ENCODE measurements at places on chromosomes 3 and 15.
A peak's percentile ranks its signal among the peaks of the same experiment; 100 is the strongest.

- no peak for DNase-seq
These were observed 21.7 kb upstream of the ABHD10 start for GRCh38 chr3:111956995-111957734.

GRCh38 chr3:168878655-168879054, 782.9 kb upstream of the GOLIM4 start:
- no peak for DNase-seq

DNA sequence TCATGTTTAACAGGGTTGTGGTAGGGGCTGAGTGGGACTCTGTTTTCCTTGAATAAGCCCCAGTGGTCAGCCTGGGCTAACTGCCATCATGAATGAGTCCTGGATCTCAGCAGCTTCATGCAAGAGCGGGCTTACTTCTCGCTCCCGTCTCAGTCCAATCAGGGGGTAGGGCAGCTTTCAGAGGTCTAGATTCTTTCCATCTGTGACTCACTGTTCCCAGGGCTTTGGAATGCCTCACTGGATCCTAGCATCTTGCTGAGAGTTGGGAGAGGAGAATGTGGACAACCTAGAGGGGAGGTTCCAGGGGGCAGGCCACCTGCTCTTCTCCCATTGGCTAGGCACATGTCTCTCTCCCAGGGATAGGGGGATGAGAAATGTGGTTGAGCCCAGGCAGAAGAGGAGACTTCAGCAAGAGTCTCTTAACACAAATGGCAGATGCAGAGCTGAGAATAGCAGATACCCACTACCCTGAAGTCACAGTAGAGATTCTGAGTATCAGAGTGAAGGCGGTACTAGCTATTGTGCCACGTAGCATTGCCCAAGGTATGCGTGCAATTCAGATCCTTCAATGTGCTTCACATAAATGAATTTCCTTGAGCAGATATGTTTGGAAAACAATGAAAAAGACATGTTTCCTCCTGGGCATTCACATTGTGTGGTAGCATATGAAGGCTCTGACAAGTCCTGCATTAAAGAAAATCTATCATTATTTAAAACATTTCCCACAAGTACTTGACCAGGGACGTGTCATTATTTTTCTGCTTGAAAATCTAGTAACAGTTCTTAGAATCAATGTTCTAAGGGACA, 257.7 kb upstream of the PROK2 start:
- peak; percentile 72 for DNase-seq

GRCh38 chr3:118682921-118683320, 351.7 kb downstream of the IGSF11 start:
- no peak for DNase-seq

GRCh38 chr15:56616551-56616950, 116.8 kb downstream of the ZNF280D start:
- no peak for DNase-seq

- no peak for DNase-seq
These were observed 36.0 kb upstream of the CMTM8 start for GRCh38 chr3:32202496-32202895.

DNA sequence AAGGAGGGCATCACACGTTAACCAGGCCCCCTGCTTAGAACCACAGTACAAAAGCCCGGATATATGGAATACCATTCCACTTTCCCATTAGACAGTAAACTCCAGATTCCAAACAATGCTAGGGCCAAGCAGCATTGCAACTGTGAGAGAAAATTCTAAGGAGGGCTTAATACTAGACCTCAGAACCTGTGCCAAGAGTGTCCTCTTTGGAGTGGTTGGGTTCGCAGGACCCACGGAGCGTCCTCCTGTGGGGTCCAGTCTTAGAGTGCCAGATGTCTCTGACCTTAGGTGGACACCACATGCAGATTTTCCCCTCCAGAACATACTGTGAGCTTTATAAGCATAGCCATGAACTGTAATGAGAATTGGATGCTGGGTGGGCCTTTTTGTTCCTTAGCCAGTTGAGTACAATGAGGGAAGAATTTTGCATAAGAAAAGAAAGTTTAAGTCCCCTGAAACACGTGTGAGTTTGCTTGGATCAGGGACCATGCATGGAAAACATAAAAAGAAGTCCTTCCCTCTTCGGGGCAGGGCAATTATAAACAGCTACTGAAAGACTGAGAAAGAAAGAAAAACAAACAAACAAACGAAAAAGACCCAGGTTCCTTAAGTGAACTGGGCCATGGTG, 325.7 kb downstream of the NEK10 start:
- DNase-seq = no peak

- no peak for DNase-seq
These were observed 990.9 kb downstream of the PLOD2 start for GRCh38 chr3:145170121-145170520.

DNA sequence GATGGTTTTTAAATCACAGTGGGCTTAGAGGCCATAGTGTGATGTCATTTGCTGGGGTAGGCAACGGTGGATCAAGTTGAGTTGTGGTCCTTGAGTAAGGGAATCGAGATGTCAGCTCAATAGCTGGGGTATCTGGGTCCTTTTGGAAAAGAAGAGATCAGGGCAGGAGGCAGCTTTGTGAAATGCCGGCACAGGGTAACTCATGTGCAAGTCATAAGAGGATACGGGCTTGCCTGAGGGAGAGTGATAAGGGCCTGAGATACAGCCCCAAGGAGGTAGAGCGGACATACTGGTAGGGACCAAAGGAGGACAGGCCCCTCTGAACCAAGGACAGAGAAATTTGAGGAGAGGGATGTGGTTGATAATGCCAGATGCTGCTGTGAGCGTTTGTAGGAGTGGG, 4.2 kb upstream of the FAM131A start:
- DNase-seq = no peak

GRCh38 chr3:195012100-195012499, 258.9 kb downstream of the XXYLT1 start:
- no peak for DNase-seq

DNA sequence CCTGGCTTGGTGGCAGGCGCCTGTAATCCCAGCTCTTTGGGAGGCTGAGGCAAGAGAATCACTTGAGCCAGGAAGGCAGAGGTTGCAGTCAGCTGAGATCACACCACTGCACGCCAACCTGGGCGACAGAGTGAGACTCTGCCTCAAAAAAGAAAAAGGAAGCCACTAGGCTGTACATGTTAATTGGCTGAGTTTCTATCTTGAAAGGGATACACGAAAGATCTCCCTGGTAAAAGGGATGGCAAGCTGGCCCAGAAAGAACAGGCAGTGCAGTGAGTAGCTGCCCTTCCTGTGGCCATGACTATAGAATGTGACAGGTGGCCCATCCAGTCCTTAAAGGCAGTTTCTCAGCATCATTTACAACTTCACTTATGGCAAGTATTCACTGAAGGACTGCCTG, 12.3 kb downstream of the LRIG1 start:
- no peak for DNase-seq

GRCh38 chr15:78716651-78717050, 75.6 kb upstream of the CHRNB4 start:
- DNase-seq = no peak

- DNase-seq = no peak
These were observed 53.5 kb upstream of the KIF23 start for GRCh38 chr15:69360642-69361041.

GRCh38 chr3:20984594-20985205, 766.3 kb downstream of the ZNF385D start:
- DNase-seq = no peak

- no peak for DNase-seq
These were observed 7.5 kb upstream of the POLR2M start for GRCh38 chr15:57698991-57699390.

GRCh38 chr3:9808345-9809037, 1.6 kb upstream of the TTLL3 start:
- no peak for DNase-seq

DNA sequence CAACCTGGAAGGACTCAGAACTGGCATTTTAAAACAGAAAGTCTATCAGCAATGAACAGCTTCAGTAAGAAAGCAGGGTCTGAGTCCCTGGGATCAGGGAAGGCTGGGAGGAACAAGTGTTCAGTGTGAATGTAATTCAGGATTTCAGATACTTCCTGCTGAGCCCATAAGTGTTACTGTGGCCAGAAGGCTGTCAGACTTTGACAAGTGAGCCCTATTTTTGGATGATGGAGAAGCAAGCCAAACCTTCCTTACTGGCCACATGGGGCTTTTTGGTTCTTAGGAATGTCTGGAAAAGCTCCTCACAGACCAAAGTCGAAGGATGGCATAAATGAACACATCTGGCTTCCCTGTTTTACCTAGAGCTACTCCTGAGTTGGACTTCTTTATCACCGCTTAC, 157.2 kb downstream of the BBX start:
- no peak for DNase-seq

- no peak for DNase-seq
These were observed 20.4 kb upstream of the AP4E1 start for GRCh38 chr15:50888054-50888453.

DNA sequence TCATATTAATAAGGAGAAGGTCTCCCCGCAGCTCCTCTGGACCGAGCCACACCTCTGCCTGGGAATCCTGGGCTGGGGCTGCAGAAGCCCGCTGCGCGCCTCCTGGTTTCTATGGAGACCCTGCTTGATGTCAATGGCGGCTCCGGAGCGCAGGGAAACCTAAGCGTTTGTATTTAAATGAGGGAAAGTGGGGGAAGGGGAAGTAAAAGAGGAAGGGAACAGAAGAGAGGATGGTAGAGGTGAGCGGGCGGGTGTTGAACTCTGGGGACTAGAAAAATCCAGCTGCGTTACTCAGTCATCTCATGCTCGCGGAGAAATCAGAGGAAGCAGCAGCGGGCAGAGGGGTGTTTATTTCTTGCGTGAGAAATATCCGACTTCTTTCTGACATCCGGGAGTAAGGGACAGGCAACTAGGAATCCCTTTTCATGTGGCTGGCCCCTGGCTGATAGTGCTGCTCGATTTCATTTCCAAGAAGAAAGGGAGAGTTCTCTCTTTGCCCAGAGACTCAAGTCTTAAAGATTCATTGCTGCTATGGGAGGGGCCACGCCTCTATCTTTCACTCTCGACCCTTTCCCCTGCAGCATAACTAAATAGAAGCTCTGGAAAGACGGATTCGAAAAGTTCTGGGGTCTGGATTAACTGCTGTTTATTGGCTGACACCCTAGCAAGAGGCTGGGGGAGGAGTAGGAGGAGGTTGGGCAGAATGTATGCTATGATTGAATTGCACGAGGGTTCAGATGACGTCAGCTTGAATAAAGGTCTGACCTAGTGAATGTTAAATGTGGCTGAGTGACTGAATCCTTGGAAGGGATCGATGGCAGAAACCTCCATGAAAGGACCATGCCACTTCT, 110.5 kb upstream of the GAP43 start:
- peak; percentile 4 for DNase-seq

- no peak for DNase-seq
These were observed 7.4 kb downstream of the ZIC4 start for GRCh38 chr3:147398813-147399534.

DNA sequence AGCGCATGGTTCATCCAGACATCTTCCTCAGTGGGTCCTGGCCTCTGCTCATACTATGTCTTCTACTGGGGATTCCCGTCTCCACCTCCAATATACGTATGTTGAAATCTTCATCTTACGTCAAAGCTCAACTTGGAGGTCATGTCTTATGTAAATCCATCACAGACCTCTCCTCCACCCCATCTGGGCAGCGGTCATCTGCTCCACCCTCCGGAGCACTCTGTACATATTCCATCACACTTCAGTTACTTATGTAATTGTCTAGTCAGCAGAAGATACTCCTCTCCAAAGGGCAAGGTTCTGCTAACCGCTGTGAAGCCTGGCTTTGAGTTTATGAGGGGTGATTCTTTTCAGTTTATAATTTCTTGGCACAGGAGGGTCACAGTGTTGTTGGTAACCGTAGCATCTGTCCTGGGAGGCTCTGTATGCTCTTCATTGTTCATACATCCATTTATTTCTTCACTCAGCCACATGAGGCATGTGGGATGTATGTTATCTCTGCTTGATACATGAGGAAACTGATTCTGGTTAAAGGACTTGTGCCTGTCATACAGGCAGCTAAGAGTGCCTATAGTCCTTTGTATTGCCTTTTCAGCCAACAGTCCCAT, 22.1 kb downstream of the MAP2K1 start:
- peak; percentile 95 for DNase-seq

DNA sequence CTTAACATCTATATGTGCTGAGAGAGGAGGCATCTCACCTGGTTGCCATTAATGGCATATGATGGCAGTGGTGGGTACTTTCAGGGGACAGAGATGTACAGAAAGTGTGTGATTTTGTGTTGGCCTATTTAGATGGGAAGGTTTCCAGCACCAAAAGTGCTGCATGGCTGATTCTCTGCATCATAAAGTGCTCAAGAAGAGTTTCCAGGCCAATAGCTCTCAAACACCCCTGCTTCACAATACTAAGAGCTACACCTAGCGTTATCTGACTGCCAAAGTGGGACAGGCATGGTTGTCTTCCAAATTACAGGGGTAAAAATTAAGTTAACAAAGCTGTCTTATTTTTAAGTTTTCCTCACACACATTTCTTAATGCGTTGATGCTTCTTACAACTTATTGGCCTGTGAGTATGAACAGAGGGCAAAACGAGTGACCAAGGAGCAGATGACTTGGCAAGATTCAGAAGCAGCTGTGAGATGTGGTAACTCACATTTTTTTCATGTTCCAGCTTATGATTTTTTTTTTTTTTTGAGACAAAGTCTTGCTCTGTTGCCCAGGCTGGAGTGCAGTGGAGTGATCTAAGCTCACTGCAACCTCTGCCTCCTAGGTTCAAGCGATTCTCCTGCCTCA, 41.4 kb upstream of the VEPH1 start:
- DNase-seq = no peak

GRCh38 chr3:96803870-96804269, 10.5 kb upstream of the EPHA6 start:
- no peak for DNase-seq

GRCh38 chr3:39205919-39206516, 13.6 kb upstream of the XIRP1 start:
- DNase-seq = no peak

GRCh38 chr15:28113394-28114113, 14.4 kb upstream of the OCA2 start:
- no peak for DNase-seq

DNA sequence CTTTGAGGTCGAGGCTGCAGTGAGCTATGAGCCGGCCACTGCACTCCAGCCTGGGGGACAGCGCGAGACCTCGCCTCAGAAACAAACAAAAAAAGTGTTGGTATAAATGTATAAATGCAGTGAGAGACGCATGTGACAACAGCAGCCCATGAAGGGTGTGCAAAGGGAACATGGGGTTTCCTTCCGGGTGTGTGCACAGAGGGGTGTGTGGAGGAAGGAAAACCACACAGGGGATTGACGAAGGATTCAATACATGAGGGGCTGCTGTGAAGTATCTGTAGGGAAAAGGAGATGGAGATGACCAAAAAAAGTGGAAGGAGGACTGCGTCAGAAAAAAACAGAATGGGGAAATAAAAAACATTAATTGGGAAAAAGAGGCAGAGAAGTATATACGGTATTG, 1.1 kb downstream of the MTFMT start:
- peak; percentile 17 for DNase-seq

All from CD14-positive monocyte (primary cell).